ENCODE measurements at places on chromosomes 1 and 21. TPM values are rescaled to one million over a fixed set of nuclear protein-coding genes. Genes with fewer than 3 reads are reported as not detected.

The GPR37L1 gene
- total RNA-seq, result not detected

The PAQR6 gene
- total RNA-seq, result 0.34 TPM

The CYP4A22 gene
- total RNA-seq, result not detected

The CFAP107 gene
- not detected for total RNA-seq

The OR2G6 gene
- total RNA-seq, result not detected

The PTCH2 gene
- 0.14 TPM for total RNA-seq

All from nasal cavity respiratory epithelium epithelial cell of viscerocranial mucosa (primary cell).